B cell (primary cell): ENCODE measurements at places on chromosomes 1 and 21. TPM values are rescaled to one million over a fixed set of nuclear protein-coding genes. Genes with fewer than 3 reads are reported as not detected.

GRCh38 chr1:116766616-116767469 lies 12.6 kb downstream of the CD2 start:
- DNase-seq, result no peak

DNA sequence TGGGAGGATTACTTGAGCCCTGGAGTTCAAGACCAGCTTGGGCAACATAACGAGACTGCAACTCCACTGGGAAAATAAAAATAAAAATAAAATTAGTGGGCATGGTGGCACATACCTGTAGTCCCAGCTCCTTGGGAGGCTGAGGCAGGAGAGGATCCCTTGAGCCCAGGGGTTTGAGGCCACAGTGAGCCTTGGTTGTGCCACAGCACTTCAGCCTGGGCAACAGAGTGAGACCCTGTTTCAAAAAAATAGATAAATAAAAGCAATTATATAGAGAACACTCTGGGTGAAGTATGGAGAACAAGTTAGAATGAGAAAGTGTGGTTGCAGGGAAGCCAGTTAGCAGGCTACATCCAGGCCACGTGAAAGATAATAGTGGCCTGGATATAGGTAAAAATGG lies 25.7 kb downstream of the CXADR start:
- DNase-seq, result no peak

DNA sequence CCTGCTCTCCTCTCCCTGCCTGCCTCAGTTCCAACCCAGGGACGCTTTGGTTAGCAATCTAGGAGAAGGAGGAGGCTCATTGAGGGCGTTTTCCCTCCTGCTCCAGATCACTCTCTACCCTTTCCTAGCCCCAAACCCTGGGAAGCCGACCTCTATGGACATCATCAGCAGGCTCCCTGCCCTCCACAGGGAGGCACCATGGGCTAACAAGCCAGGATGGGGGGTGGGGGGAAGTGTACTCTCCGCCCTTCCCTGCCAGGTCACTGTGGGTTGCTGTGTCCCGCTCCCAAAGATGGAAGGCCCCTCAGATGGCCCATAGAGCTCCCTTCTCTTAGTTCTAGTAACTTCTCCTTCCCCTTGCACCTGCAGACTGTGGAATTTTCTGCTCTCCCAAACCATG lies 35.7 kb downstream of the KCND3 start:
- no peak for DNase-seq

DNA sequence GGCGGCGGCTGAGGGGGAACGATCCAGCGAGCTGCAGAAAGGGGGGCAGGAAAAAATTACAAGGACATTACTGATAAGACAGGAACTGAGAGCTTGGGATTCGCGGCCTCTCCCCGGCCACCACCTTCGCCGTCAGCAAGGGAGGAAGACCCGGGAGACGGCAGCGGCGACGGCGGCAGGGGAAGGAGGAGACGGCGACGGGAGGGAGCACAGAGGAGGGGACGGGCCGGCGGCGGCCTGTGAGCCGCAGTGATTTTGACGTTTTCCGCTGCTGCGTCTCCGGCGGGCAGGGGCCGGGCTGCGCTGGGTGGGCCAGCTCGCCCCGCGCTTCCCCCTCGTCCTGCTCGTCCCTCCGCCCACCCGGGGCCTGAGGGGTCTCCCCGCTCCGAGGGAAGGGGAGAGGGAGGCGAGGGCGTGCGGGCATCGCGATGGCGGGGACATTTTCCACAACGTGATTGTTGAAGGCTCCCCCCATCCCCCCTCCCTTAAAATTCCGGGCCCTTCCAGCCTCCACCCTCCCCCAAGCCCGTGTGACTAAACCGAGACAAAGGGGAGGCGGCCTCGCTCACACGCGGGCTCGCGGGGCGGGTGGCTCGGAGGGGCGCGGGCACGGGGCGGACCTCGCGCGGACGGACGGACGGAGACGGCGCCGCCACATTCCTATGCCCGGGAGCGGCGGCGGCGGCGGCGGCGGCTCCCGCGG lies 407 bp downstream of the CAMSAP2 start:
- DNase-seq, result peak; percentile 62

DNA sequence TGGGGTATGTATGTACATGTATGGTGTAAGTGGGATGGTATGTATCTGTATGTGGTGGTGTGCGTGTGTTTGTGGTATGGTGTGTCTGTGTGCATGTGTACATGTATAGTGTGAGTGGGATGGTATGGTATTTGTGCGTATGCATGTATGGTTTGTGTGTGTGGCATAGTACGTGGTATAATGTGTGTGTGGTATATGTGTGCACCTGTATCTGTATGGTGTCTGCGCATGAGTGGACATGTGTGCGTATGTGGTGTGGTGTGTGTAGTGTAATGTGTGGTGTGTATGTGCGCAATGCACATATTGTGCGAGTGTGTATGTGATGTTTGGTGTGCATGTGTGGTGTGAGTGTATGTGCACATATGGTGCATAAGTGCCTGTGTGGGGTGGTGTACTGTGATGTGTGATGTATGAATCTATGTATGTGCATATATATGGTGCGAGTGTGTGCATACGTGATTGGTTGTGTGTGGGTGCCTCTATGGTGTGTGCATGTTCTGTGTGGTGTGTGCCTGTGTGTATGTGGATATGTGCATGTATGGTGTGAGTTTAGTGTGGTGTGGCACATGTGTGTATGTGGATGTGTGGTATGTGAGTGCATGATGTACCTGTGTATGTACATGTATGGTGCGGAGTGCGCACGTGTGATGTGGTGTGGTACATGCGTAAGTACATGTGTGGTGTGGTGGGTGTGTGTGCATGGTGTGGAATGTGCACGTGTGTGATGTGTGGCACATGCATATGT lies 38.8 kb downstream of the WDR4 start:
- no peak for DNase-seq

DNA sequence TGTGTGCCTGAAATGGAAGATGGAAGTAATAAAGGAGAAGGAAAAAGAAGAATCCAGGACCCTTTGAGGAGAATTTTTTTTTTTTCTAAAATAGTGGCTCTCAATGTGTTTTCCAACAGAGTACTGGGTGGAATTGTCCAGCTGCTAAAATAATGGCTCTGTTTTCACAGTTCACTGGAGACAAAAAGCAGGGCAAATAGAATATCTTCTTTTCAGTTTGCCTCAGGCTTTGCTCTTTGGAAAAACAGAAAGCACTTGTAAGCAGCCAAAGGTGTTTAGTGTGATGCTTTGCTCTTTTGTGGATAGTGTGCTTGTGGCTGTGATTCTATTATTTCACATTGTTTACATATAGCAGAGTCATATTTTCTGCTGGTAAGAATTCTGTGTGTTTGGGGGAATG lies 77.4 kb upstream of the MROH9 start:
- DNase-seq, result no peak

- DNase-seq, result no peak
Measured at GRCh38 chr1:12405325-12406210, 175.7 kb downstream of the VPS13D start.

DNA sequence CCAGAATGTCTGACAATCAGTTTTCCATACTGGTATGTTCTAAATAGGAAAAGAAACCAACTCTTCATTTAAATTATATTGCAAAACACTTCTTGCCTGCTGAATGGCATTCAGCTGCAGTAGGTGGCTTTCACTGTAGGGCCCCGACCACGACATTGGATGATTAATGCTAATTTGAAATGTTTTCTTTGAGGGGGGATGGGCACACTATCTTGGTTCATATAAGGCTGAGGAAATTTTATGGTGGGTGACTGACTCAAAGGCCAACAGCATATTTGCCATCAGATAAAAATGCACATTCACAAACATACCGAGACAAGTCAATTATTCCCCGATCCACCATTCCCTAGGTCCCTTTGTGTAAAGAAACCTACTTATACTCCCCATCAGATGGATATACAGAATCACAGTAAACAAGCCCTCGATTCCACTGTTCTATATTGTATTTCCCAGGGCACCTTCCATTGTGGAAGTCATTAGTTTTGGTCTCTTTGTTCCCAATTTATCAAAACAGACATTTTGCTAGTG lies 464.2 kb upstream of the DAB1 start:
- DNase-seq, result no peak

- DNase-seq, result peak; percentile 36
Measured at GRCh38 chr1:20727746-20728316, 4.7 kb downstream of the SH2D5 start.

- no peak for DNase-seq
Measured at GRCh38 chr1:28099050-28099769, 10.8 kb upstream of the EYA3 start.

- DNase-seq, result no peak
Measured at GRCh38 chr1:177944016-177944949, 25.6 kb downstream of the SEC16B start.

DNA sequence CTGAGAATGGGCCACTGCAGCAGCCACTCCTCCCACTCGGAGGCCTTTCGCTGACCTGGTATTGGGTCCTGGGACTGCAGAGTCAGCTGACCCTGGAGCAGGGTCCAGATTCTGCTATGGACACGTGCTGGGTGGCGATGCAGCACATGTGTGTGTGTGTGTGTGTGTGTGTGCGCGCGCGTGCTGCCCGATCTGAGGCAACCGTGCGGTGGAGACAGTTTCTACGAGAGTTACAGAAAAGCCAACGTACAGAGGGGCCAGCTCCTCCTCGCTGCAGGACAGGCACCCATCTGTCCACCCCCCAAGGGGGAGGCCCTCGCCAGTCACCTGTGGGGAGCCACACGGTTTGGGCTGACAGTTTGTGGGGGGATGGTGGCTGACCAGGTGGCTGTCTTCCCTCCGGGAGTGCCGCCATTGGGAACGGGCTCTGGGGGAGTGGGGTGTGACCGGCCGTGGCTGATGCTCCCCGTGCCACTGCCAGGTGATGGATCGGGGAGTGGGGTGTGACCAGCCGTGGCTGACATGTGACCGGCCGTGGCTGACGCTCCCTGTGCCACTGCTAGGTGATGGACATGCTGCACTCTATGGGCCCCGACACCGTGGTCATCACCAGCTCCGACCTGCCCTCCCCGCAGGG lies 24.0 kb downstream of the CSTB start:
- DNase-seq, result no peak

- no peak for DNase-seq
Measured at GRCh38 chr1:88401313-88401712, 282.8 kb upstream of the PKN2 start.

DNA sequence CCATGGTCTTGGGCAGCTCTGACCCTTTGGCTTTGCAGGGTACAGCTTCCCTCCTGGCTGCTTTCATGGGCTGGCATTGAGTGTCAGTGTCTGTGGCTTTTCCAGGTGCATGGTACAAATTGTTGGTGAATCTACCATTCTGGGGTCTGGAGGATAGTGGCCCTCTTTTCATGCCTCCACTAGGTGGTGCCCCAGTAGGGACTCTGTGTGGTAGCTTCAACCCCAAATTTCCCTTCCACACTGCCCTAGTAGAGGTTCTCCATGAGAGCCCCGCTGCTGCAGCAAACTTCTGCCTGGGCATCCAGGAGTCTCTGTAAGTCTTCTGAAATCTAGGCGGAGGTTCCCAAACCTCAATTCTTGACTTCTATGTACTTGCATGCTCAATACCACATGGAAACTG lies 494.5 kb upstream of the LRRC7 start:
- DNase-seq, result no peak

- peak; percentile 61 for DNase-seq
Measured at GRCh38 chr1:155080312-155081228, 1.9 kb downstream of the EFNA3 start.

DNA sequence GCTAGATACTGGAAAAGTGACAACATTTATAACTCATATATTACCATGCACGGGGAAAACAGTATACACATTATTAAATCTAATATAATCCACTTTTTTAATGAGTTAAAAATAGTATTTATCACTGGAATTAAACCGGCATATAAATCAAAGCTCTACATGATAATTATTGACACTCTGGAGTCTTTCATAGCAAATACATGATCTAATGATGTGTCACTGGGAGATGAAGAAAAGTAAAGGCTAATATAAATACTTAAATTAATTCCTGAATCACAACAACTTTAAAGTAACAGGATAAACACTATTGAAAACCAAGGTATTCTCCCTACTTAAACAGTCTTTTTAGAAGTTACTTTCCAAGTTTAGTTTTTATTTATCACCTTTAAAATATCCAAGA lies 52.4 kb upstream of the ASPM start:
- no peak for DNase-seq

- DNase-seq, result no peak
Measured at GRCh38 chr1:64530969-64531692, 61.2 kb downstream of the CACHD1 start.

- DNase-seq, result no peak
Measured at GRCh38 chr1:214264196-214264595, 16.8 kb upstream of the SMYD2 start.

DNA sequence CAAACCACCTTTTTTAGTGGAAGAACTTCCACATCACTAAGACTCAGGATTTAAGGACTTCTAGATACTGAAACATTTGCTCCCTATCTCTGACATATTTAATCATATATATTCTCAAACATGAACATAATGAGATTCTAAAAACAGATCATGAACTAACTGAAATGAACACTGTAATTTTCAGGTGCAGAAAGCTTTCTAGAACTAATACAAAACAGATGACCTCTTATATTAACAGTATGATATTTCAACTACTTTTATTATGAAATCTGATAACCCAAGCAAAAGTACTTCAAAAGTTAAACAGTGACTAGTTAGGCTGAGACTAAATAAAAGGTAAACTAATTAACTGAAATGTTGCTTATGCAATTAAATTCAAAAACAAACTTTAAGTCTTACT lies 157.5 kb downstream of the COP1 start:
- DNase-seq, result no peak

- DNase-seq, result no peak
Measured at GRCh38 chr1:91958926-91959325, 9.7 kb downstream of the BRDT start.

DNA sequence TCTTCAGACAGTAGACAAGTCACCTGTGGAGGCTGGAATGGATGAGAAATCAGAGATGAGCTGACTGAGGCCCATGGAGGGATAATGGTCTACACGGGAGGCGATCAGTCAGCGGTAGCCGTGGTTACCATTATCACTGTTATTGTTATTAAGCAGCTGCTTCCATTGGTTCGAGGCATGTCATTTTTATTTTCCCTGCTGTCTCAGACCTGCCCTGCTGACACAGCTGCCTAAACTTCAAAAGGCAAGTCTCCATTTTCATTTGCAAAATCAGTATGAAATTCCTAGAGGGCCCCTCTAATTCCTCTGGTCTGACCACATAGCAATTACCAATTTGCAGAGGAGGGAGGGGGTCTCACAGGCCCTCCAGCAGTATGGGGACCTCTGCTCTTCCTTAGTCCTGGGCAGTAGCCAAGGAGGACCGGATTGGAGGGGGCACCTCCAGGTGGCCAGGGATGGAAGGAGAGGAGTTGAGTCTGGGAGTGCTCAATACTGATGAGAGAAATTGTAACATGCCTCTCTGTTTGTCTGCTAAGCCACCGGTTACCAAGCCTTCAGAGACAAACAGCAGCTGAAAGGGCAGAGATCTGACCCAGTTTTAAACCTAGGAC lies 184.2 kb downstream of the TRABD2B start:
- no peak for DNase-seq

- DNase-seq, result no peak
Measured at GRCh38 chr21:37381883-37382585, 15.5 kb downstream of the DYRK1A start.

- DNase-seq, result no peak
Measured at GRCh38 chr1:35644204-35644603, 2.9 kb upstream of the PSMB2 start.

Gene ACKR1
- total RNA-seq, result not detected in 2 replicates

Gene HSD11B1
- not detected in 2 replicates for total RNA-seq

Gene KCNJ9
- total RNA-seq, result not detected in 2 replicates

Gene PTCH2
- 0.90 and 1.7 TPM in 2 replicates for total RNA-seq

Gene CD160
- 0.15 TPM in 1 of 2 replicates, not detected in the other for total RNA-seq

Gene SIM2
- not detected in 2 replicates for total RNA-seq

Gene WNT9A
- 0.07 TPM in 1 of 2 replicates, not detected in the other for total RNA-seq

Gene SLC1A7
- not detected in 2 replicates for total RNA-seq

Gene KCNT2
- not detected in 2 replicates for total RNA-seq
